Fibroblast of lung (primary cell): ENCODE measurements at places on chromosomes 2 and 18. TPM values are rescaled to one million over a fixed set of nuclear protein-coding genes. Genes with fewer than 3 reads are reported as not detected.

DNA sequence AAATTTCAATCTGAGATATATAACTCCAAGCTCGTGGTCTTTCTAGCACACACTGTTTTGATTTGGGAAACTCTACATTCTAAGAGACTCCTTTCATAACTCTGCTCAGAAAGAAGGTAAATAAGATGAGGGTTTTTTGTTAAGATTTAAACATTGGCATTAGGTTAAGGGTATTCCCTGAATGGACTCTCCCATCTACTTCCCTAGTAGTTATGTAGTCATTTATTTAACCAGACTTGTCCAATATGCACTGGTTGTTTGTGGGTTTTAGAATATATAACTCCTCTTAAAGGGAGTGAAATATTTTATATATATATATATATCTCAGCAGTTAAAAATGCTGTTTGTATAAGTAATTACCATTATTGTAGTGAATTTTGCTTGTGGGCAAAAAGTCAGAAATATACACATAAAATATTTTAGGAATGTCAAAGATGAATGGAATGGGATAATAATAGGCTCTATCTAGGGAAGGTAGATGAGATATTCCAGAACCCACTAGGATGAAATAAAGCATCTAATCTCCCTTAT lies 61.5 kb upstream of the WDR75 start:
- DNase-seq, result peak; percentile 66
- H3K4me1 ChIP-seq, result peaks cover 2% of the 10 kb centered on the region
- H3K36me3 ChIP-seq, result no peaks in the 10 kb centered on the region
- H3K27me3 ChIP-seq, result no peaks in the 10 kb centered on the region
- H3K27ac ChIP-seq, result peak overlapping the region; percentile 70

GRCh38 chr2:72141881-72142451 lies 5.7 kb downstream of the CYP26B1 start:
- no peak for DNase-seq
- H3K27ac ChIP-seq, result no peak overlapping the region
- H3K27me3 ChIP-seq, result peaks cover 38% of the 10 kb centered on the region
- no peak overlapping the region for H3K4me3 ChIP-seq
- no peaks in the 10 kb centered on the region for H3K36me3 ChIP-seq

DNA sequence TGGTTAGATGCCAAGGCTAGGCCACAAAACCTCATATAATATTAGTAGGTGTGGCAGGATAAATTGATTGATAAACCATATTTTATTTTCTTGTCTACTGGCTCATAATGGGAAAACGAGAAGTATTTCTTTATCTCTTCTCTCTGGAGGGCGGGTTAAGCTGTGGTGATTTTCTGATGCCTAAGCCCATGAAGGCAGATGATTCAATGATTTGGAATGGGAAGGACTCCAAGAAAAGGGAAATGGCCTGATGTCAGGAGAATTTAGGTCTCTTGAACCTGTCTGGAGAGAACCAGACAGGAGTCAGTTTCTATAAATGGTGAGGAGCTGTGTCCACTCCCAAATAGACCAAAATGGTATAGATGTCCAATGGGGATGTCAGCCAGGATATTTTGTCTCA lies 18.7 kb upstream of the MAP4K3 start:
- no peaks in the 10 kb centered on the region for H3K4me1 ChIP-seq
- H3K4me3 ChIP-seq, result no peak overlapping the region
- peak; percentile 93 for DNase-seq
- H3K36me3 ChIP-seq, result no peaks in the 10 kb centered on the region

DNA sequence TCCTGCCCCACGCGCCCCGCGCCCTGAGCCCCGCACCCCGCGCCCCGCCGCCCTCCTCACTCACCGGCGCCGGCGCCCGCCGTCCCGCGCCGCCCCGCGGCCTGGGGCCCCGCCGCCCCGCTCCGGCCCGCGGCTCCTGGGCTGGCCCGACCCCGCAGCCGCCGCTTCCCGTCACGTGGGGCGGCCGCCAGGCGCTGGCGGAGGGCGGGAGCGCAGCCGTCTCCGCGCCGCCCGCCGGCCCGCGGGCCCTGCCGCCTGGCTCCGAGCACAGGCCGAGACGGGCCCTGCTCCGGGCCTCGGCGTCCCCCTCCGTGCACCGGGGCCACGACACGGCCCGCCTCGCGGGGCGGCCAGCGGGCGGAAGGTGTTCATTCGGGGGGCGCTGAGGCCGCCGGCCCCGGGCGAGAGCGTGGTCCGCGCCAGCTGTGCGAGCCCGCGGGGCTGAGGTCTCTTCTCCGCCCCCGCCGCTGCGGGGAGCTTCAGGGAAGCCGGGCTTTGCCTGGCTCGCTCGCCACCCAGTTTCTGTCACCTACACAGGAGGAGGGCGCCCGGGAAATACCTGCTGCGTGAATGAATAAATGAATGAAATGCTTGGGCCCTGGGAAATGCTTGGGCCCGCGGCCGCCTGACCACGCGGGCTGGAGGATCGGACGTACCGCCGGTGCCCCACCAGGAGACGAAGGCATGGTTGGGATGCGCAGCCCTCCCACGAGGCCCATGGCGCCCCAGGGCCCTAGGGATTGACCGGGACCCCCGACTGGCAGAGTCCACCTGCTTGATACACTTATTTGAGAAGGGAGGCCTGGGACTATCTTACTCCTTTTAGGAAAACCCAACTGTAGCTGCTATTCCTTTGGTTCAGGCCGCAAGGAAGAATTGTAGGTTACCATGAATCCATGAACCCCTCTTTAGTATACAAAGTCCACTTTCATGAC lies at the start of gene TGFBRAP1:
Gene TGFBRAP1 (minus strand): TSS at position 175 of the 935 bp plus-strand sequence. CDS start 21,434 bp downstream, outside the sequence.
- H3K27me3 ChIP-seq, result no peaks in the 10 kb centered on the region
- H3K27ac ChIP-seq, result peak within 1 kb of the TSS; percentile 85
- DNase-seq, result peak; percentile 56
- H3K4me1 ChIP-seq, result peaks cover 16% of the 10 kb centered on the region

- no peaks in the 10 kb centered on the region for H3K36me3 ChIP-seq
- H3K4me1 ChIP-seq, result no peaks in the 10 kb centered on the region
- H3K4me3 ChIP-seq, result no peak overlapping the region
- H3K27me3 ChIP-seq, result no peaks in the 10 kb centered on the region
- H3K27ac ChIP-seq, result no peak overlapping the region
These were observed 642.7 kb downstream of the NR4A2 start for GRCh38 chr2:155689791-155690190.

GRCh38 chr2:28649481-28650265 lies 102.0 kb upstream of the PPP1CB start:
- peak overlapping the region; percentile 22 for H3K27ac ChIP-seq
- no peaks in the 10 kb centered on the region for H3K36me3 ChIP-seq
- H3K4me1 ChIP-seq, result peaks cover 12% of the 10 kb centered on the region
- H3K27me3 ChIP-seq, result no peaks in the 10 kb centered on the region
- DNase-seq, result no peak

- H3K27me3 ChIP-seq, result no peaks in the 10 kb centered on the region
- H3K4me1 ChIP-seq, result no peaks in the 10 kb centered on the region
- H3K4me3 ChIP-seq, result peak overlapping the region; percentile 6
- H3K27ac ChIP-seq, result no peak overlapping the region
- H3K36me3 ChIP-seq, result peaks cover 6% of the 10 kb centered on the region
These were observed 110.6 kb downstream of the ZNF532 start for GRCh38 chr18:58975296-58975695.

The MC2R gene
- total RNA-seq, result not detected in 2 replicates

The CYP26B1 gene
- total RNA-seq, result 0.17 and 0.51 TPM in 2 replicates

The TRIP12 gene
- 210 and 277 TPM in 2 replicates for total RNA-seq
